Hematopoietic multipotent progenitor cell treated with erythropoietin and hydrocortisone succinate and interleukin-3 and kit ligand, for 8 days (in vitro differentiated cells): ENCODE measurements at places on chromosomes 6 and 20.

DNA sequence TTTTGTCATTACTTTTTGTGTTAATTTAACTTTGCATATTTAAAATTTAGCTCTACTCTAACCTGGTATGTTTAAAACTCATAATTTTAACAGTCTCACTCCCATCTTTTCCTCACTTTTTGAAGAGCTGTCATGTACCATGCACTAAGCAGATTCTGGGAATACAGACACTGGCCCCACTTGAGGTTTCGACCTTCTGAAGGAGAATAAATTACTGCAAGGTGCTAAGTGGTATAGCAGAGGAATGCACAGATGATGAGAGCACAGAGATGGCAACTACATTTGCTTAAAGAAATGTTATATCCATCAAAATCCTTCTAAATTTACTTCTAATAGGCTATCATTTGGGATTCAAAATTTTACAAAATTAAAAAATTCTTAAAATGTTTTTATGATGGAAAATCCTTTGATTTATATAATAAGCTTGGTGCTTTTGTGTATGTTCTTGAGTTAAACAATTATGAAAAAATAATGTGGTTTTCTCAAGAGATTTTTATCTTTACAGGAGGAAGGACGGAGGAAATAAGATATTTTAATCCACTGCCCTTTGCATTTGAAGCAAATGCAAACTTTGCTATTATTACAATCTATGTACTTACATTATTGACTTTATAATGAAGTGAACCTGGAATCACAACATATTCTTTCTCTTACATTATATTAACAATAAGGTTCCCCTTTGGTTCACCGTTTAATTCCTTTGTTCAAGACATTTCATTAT, 79.3 kb downstream of the AHI1 start:
- no peak for DNase-seq

DNA sequence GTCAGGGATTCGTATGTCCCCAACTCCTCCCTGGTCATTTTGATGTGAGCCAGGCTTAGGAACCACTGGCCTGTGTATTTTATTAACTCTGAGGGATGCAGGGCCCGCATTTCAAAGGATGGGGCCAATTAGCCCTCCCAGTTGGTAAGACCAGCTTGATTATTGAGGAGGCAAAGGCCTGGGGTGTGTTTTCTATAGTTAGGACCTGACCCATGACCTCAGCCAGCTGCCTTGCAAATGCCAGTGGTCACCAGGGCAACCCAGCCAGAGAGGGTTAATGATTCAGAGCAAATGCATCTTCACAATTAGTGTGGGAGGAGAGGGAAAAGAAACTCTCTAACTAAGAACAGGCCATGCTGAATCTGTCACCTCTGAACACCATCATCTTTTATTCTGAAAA, 835.4 kb downstream of the MAFB start:
- no peak for DNase-seq

DNA sequence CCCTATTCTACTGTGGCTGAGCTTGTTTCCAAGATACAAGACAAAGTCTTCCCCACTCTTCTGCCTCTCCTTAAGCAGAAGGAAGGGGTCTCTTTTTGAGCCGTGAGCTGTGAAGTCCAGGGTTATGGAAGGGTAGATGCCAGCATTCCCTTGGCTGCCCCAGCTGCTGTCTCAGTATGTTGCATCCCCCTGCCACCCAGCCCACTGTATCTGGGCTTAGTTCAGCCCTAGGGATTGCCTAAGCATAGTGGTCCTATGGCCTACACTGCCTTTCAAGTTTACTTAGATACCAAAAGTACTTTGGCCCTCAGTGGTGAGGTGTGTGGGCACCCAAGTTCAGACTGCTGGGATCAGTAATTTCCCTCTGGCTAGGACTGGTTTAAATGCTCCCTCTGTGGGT, 421.9 kb upstream of the KHDRBS2 start:
- DNase-seq: no peak

DNA sequence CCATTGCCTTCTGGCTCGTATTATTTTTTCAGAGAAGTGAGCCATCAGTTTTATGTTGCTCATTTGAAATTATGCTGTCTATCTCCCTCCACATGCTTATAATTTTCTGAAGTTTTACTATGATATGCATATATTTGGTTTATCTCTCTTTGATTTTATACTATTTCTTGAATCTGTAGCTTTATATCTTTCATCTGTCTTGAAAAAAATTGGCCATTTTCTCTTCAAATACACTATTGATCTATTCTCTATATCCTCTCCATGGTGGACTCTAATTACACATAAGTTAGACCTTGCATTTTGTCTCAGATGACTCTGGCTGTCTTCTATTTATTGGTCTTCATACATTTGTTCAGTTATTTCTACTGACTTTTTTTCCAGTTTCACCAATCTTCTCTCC, 13.7 kb upstream of the COL19A1 start:
- no peak for DNase-seq

- DNase-seq: no peak
Observed at GRCh38 chr6:11885159-11885558, 106.6 kb upstream of the ADTRP start.

- DNase-seq: no peak
Observed at GRCh38 chr6:109768485-109768884, 77.4 kb downstream of the FIG4 start.

DNA sequence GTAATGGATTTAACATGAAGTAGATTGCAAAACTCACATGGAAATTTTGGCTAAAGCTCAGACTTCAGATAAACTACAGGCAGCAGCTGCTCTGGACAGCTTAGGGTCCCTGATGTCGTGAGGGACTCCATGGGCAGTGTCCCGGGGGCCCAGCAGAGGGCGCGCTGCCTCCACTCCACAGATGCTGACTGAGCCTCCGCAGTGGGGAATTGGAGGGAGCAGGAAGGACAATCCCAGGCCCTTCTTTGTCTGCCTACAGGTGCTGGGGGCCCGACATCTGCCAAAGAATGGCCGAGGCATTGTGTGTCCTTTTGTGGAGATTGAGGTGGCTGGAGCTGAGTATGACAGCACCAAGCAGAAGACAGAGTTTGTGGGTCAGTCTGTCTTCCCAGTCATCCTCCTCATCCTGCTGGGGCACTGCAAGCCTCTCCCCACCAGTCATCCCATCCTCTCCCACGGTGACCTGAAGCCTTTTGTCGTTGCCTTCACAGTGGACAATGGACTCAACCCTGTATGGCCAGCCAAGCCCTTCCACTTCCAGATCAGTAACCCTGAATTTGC, 35.9 kb downstream of the PLCG1 start:
- DNase-seq: peak; percentile 64

GRCh38 chr6:53335224-53335994, 13.3 kb downstream of the ELOVL5 start:
- no peak for DNase-seq

- DNase-seq: no peak
Observed at GRCh38 chr6:27706431-27706830, 205.8 kb downstream of the OR2B2 start.

GRCh38 chr6:111030008-111031007, 48.5 kb downstream of the RPF2 start:
- DNase-seq: peak; percentile 11

DNA sequence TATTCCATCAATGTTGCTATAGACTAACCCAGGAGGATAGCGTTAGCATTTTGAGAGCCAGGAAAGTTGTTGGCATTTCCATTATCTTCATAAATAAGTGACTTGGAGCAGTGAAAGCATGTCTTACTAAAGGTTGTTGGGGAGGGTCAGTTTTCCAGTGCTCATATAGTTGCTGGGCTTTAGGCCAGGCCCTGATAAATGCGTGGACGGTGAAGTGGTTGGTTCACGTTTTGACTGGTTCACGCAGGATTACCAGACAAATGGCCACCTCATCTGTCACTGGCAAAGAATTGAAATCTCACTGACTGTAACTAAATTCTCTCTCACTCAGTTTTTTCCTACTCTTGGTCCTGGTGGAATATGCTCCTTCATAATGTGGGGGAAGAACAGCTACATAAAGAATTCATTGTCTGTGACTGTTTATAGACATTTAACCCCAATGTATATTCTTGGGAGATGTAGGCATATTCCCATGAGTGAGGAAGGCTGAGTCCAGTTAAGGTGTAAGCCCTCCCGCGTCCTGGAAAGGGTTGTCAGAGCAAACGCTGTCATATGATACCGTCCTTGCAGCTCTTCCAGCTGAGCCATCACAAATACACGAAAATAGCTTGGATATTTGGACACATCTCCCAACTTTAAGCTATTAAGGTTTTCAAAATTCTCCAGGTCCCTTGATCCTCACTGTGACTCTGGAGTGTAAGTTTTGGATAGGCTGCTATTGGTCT, 27.8 kb downstream of the LRRC1 start:
- DNase-seq: no peak

GRCh38 chr6:123533862-123534648, 102.7 kb downstream of the TRDN start:
- DNase-seq: no peak

- DNase-seq: peak; percentile 29
Observed at GRCh38 chr6:37205997-37206340, 36.0 kb downstream of the PIM1 start.

- DNase-seq: no peak
Observed at GRCh38 chr6:32151863-32152768, at the start of gene PRRT1. PRRT1 (minus strand) TSS chr6:32151939; CDS start chr6:32151827, 112 bp downstream.

DNA sequence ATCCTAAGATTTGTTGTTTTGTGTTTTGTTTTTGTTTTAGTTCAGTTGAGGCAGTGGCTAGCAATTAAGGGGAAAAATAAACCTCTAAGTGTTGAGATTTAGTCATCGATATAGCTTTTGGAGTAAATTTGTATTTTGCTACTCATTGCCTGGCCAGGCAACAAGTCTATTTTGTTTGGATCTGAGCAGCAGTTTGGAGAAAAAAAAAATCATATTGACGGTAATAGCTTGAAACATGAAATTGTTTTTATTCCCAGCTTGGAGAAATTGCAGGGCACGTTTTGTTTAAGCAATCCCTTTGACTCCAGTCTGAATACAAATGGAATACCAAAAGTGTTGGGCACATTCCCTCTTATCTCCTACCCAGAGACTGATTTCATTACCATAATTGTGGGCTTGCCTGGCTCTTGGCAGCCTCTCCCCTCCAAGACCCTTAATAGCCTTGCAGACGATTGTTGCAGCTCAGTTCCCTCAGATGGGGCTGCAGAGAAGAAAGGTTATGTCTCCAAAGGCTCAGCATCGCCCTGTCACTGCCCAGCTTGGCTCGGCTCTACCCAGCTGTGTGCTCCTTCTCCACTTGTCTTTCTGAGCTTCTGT, 56.0 kb downstream of the ISM1 start:
- DNase-seq: no peak

GRCh38 chr6:113636357-113636824, 220.8 kb upstream of the MARCKS start:
- DNase-seq: no peak

GRCh38 chr6:30042476-30042875, 18.6 kb upstream of the POLR1H start:
- no peak for DNase-seq

GRCh38 chr6:116405652-116406356, 35.1 kb downstream of the DSE start:
- no peak for DNase-seq

- no peak for DNase-seq
Observed at GRCh38 chr6:21046276-21046675, 512.0 kb downstream of the CDKAL1 start.

- no peak for DNase-seq
Observed at GRCh38 chr6:145875496-145876211, 61.1 kb upstream of the FBXO30 start.

GRCh38 chr6:74971633-74972032, 234.2 kb downstream of the COL12A1 start:
- DNase-seq: no peak
